ENCODE measurements at places on chromosomes 16 and 17.

DNA sequence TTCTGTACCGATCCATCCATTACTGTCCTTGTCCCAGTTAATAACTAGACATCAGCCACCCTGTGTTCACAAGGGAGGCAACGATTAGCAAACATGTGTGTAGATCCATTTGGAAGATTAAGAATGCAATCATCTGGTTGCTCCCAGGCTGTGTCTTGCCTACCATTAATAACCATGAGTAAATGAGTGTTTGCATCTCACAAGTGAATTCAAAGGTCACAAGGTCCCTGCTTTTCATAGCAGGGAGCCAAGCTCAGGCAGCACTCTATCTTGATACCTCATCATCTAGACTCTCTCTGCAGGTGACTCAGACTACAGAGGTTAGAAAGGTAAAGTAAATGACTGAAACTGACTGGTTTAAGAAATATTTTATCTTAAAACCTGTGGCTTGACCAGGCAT, 25.3 kb downstream of the VWA3A start:
- no peak for DNase-seq

DNA sequence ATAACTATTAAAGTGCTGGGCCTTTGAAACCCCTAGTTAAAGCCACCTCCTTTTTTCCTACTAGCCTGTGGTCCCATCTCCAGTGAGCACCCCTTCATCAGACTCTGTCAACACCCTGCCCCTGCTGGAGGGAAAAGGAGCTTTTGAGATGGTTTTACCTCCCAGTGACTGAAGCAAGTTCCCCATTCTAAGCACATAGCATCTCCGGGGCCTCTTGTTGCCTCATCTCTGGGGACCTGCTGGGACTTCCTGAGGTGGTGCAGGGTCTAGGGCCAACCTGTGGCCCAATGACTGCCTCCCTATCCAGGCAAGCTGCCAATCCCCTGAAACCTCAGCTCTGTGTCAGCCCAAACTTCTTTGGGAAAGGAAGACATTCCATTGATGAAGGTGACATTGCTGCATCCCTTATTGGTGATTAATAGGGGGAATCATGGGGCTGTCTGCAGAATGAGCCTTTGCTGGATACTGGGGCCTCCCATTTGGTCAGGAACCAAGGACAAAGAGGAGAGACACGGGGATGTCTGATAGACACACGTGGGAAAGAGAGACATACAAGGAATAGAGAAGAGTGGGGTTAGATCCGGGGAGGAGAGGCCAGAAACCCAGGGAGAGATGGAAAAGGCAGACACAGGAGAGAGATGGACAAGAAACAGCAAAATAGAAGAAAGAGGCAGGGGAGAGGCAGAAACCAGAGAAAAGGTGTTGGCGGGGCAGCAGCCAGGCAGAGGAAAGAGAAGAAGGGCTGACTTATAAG, 2.4 kb downstream of the C1QL1 start:
- DNase-seq = no peak

DNA sequence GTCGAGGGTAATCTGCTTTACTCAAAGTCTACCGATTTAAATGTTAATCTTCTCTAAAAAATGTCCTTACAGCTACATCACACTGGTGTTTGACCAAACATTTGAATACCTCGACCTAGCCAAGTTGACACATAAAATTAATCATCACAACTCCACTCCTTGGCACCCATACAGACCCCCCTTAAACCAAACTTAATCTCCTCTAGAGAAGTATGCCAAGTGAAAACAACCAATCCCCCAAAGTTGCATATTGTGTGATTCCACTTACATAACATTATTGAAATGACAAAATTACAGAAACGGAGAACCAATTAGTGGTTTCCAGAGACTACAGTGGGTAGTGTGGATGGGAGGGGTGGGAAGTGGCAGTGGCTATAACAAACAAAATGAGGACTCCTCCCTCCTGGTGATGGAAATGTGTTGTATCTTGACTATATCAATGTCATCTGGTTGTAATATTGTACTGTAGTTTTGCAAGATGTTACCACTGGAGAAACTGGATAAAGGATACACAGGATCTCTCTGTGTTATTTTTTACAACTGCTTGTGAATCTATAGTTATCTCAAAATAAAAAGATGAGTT, 39.4 kb downstream of the CAPNS2 start:
- DNase-seq = peak; percentile 10

GRCh38 chr17:17416007-17416399, 60.8 kb upstream of the MED9 start:
- peak; percentile 59 for DNase-seq

- no peak for DNase-seq
These were observed at the start of gene CLEC3A for GRCh38 chr16:78022347-78023060. TSS of gene CLEC3A (plus strand) at chr16:78022548. CDS start at chr16:78022627, 79 bp downstream.

All from fibroblast of skin of left quadriceps (primary cell).